ENCODE measurements at places on chromosomes 2 and 18.
A peak's percentile ranks its signal among the peaks of the same experiment; 100 is the strongest.

DNA sequence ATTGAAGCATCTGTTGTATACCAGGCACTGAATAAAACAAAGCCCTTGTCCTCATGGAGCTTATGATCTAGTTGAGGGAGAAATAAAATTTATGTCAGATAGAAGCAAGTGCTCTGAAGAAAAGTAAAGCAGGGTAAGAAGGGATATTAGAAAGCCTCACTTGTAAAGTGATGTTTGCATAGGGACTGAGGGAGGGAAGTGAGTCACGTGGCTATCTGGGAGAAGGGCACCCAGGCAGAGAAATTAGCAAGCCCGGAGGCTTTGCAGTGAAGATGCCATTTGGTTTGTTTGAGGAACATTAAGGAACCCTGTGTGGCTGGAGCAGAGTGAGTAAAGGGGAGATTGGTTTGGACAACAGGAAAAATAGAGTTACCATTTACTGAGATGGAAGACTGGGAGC is 52.1 kb downstream of the RBBP8 start:
- no peak for DNase-seq

- DNase-seq = no peak
Measured at GRCh38 chr2:237665713-237666143, 38.3 kb downstream of the LRRFIP1 start.

DNA sequence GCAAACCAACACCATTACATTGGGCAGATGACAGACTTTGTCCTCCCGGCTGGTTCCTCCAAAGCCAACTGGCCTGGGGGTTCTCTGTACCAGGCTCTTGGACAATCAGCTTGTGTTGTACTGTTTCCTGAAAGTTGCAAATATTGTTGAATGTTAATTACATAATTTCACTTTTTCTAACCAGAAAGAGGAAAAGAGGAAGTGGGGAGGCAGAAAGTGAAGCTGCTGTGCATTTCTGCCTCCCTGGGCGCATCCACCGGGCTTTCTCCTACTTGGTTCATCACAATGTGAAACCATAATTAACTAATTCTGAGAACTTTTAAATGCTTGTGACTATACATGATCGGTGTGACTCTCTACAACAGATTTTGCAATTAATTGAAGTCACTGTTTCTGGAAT is 10.1 kb downstream of the TWIST2 start:
- no peak for DNase-seq

- no peak for DNase-seq
Measured at GRCh38 chr2:240852671-240853314, 15.8 kb upstream of the AGXT start.

GRCh38 chr2:111028720-111029119 is 92.0 kb upstream of the BCL2L11 start:
- DNase-seq = no peak

GRCh38 chr18:37535968-37536367 is 29.6 kb downstream of the CELF4 start:
- DNase-seq = peak; percentile 17

DNA sequence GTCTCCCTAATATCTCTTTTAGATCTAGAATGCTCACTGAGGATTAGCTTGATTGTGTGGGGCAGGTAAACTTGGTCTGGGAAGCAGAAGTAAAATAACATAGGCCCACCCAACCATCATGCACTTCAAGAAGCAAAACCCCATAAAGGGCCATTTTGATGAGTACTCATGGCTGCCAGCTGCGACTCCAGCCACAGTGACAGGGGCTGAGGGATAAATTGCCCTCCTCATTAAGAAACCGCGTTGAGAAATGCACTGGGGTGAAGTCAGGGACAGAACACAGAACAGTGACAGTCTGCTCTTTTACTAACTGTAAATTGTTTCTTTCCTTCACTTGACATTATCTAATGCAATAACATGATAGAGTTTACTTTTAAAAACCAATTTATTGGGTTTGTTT is 60.2 kb downstream of the RND3 start:
- no peak for DNase-seq

Data from mesenchymal stem cell (in vitro differentiated cells and primary cell).